ENCODE measurements at places on chromosomes 2 and 18.

DNA sequence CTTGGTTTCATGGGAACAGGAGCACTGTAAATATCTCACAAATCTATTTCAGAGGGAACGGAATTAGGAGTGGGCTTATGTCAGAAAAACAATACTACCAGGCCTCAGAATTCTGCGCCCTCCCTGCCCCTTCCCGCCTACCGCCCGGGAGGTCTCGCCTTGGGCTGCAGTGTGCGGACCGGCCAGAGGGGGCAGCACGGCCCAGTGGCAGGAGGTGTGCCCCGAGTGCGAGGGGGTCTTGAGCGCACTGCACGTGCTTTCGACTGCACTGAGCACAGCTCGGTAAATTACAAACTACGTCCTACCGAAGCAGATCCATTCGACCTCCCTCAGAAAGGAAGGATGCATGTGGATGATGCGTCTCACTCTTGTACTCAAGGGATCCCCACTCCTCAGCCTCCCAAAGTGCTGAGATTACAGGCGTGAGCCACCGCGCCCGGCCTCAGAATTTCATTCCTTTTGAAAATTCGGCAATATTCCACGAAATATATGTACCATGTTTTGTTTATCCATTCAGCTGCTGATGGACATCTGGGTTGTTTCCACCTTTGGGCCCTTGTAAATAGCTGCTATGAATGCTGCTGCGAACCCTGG lies 297.0 kb downstream of the BCL2 start:
- DNase-seq = peak; percentile 85

DNA sequence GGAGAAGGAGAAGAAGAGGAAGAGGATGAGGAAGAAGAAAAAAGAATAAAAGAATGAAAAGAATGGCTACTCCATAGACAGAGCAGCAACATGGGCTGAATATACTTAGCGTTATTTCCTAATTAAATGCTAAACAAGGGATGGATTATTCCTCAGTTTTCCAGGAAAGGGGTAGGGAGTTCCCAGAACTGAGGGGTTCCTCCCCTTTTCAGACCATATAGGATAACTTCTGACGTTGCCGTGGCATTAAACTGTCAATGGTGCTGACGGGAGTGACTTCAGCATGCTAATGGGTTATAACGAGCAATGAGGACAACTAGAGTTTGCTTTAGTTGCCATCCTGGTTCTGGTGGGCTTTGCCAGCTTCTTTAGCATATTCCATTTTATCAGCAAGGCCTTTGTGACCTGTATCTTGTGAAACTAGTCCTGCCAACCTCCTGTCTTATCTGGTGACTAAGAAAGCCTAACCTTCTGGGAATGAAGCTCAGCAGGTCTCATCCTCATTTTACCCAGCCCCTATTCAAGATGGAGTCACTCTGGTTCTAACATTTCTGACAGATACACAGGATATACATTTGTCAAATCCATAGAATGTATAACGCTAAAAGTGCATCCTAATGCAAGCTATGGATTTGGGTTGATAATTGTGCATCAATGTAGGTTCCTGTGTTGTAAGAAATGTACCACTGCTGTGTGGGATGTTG lies 152.3 kb downstream of the MAIP1 start:
- no peak for DNase-seq

- no peak for DNase-seq
These were observed 30.6 kb downstream of the KCMF1 start for GRCh38 chr2:85001595-85001994.

GRCh38 chr2:110714452-110715224 lies 17.7 kb upstream of the ACOXL start:
- no peak for DNase-seq

GRCh38 chr2:190755772-190756415 lies 107.0 kb downstream of the NAB1 start:
- DNase-seq = no peak

DNA sequence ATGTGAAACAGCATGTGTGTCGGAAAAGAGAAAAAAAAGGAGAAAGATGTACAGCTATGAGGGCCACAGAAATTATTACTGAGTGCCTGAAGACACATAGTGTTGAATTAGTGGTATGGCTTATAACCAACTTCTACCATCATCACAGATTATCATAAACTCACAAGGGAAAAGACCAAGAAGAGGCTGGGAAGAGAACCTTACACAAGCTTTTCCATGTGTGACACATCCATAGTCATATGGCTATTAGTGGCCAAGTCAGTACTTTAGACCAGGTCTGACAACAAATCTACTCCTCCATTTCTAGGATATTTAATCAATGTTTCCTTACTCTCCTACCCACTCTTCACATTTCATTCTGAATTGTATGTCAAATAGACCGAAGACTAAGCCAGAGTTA lies 3.5 kb upstream of the GALNT5 start:
- DNase-seq = no peak

DNA sequence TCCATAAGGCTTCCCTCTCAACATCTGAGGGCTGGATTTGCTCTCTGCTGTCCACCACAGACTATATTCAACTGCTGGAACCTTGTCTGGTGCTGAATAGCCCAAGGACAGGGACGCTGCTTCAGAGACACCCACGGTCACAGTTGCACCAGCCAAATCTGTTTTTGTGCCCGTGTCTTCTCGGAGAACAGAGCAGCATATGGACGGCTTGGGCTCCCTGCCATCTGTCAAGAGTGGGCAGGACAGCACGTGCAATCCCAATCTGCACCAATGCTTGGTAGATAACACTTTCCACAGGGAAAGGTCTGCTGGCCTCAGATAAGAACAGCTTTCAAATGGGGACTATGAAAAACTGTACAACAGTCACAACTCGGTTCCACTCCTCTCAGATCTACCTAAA lies 466.1 kb downstream of the TGIF1 start:
- DNase-seq = no peak

DNA sequence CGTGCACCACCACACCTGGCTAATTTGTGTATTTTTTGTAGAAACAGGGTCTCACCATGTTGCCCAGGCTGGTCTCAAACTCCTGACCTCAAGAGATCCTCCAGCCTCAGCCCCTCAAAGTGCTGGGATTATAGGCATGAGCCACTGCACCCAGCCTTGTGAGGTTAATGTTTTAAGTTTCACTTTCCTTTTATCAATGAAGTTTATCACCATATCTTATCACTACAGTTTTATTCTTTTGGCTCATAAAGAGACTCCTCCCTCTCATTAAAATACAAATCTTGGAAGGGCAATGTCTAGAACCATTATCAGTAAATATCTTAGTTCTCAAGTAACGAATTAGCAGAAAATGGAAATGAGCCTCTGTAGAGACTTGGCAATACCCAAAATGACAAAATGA lies 173.8 kb downstream of the BCL11A start:
- DNase-seq = no peak

GRCh38 chr18:57831597-57832377 lies 28.7 kb upstream of the ATP8B1 start:
- DNase-seq = no peak

DNA sequence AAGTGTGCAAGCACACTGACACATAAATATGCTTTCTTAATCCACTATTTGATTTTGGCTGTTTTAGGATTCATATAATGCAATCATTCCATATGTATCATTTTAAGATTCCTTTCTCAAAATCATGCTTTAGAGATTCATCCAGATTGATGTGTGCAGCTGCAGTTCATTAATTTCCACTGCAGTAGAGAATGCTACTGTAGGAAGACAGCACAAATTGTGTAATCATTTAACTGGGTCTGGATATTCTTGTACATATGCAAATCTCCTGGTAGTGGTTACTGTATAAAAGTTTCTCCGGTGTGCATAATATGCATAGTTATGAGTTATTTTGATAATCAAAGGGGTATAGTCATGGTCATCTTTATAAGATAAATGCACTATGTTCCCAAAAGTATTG lies 502.5 kb upstream of the ACVR2A start:
- no peak for DNase-seq

GRCh38 chr2:71479261-71479660 lies 25.9 kb downstream of the DYSF start:
- DNase-seq = no peak

DNA sequence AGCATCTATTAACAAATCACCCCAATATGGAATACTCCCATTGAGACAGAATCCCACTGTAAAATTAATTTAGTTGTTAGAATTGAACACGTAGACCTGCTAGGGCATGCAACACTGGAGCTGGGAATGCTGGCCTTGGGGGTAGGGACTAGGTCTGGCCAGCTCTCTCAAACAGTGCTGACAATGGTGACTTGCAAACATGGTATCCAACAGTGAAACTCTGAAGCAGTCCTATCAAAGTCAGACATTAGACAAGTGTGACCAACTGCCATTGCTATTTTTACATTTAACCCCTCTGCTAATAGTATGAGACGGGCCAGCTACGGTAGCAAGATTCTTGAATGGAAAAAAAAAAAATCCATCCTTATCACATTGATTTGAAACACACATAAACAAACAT lies 7.2 kb downstream of the E2F6 start:
- no peak for DNase-seq

GRCh38 chr2:207901829-207902228 lies 123.5 kb downstream of the PLEKHM3 start:
- no peak for DNase-seq

GRCh38 chr2:21396252-21396651 lies 272.5 kb downstream of the TDRD15 start:
- DNase-seq = no peak

GRCh38 chr2:180124273-180125139 lies 117.4 kb upstream of the CWC22 start:
- DNase-seq = peak; percentile 37

GRCh38 chr2:62000538-62000937 lies 95.1 kb downstream of the COMMD1 start:
- no peak for DNase-seq

DNA sequence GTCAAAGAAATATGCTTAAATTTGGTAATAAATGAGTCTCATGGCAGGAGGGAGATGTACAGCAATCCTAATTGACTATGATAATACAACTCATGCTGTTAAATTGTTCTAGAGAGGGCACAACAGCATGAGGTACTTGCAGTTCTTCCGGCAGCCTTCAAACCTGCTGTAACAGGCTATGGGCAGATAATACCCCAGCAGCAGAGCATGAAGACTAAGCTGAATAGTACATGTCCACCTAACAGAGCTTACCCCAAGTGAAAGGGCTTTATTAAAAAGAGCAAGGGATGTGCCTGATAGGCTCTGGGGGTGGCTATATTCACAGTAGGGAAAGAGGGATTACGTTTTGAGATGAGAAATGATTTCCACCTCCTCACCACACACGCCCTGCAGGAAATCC lies 28.9 kb downstream of the MRO start:
- no peak for DNase-seq

DNA sequence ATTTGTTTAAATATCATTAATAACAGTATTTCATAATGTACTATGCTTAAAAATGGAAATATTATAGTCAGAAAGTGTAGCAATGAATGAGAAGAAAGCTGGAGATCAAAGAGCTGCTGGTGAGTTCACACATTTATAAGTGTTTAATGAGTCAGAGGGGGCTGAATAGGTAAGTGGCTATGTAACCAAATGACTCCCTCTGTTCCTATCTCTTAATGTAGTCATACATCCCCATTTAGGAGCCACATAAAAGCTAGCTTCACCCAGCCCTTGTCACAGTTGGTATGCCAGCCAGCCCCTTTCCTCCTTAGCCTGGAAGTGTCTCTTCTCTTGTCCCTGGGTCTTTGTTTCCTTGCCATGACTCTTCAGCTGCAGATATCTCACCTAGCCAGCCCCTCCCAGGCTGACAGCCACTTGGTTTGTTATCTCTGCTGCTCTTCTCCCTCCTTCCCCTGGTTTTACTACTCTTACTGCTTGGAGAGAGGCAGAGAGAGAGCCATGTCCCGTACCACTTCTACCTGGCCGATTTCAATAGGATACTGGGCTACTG lies 438.6 kb upstream of the HNMT start:
- no peak for DNase-seq

DNA sequence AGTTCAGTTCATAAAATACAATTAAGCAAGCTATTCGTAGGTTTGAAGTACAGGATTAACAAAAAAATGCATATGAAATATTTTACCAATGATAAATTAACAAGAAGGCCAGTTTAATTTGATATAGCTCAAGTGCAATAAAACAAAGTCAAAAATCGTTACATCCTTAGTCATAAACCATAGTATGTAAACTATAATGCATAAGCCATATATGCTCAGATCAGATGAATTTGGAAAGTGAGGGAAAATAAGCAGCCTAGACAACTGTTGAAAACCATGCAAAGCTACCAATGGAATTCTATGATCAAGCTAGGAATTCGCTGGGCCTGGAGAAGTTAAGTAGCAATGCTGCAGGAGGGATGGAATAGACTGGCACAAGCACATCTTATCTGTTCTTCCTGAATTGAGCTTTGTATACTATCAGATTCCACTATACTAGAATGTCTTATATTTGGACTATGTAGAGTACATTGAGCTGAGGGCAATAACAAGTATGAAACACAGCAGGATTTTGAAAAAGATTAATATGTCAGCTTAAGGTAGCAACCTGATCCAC lies 682.0 kb downstream of the IRS1 start:
- no peak for DNase-seq

- DNase-seq = no peak
These were observed 1.6 kb upstream of the GPR45 start for GRCh38 chr2:105239924-105240323.

GRCh38 chr2:102591491-102592045 lies 27.8 kb upstream of the SLC9A2 start:
- no peak for DNase-seq

DNA sequence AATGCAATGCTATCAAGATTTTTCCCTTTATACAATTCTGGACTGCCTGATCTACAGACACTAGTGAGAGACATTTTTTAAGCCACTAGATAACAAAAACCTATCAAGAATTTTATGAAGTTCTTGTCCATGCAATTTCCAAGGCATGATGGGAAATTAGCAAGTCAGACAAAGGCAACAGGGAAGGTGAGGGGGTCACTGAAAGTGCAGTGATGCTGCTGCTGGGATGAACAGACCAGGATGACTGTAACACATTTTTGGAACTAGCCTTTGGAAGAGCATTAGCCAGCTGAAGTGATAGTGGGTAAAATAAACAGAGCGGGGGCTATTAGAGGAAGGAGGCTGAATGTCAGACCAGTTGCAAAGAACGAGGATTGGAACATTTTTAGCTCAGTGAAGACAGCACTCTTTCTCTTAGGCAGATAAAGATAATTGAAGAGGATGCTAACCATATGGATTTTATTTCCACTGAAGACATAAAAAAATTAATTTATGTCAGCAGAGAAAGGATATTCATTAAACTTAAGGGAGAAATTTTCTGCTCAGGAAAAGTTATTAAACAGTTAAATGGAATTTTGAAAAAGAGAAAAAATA lies 17.9 kb downstream of the NRXN1 start:
- no peak for DNase-seq

- no peak for DNase-seq
These were observed 42.5 kb downstream of the STEAP3 start for GRCh38 chr2:119266091-119266589.

DNA sequence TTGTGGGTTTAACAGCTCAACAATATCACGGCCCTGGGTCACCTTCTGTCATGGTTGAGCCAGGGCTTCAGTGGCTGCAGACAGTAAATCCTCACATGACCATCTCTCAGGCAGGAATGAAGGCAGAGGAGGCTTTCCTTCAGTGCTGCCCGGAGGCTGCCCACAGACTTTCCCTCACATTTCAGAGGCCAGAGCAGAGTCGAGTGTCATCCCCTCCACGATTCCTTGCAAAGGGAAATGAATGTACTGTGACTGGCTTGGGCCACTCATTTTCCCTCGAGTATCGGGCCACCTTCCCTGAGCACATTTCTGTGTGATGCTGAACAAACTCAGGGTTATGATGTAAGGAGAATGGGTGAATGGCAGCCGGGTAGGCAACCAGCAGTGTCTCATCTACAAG lies 10.0 kb upstream of the REEP1 start:
- DNase-seq = no peak
